Stimulated activated CD4-positive, alpha-beta T cell treated with anti-CD3 and anti-CD28 coated beads, TNF-alpha, amount 100 ng/mL, for 24 hours (primary cell): ENCODE measurements at places on chromosomes 6 and 20.
A peak's percentile ranks its signal among the peaks of the same experiment; 100 is the strongest.

GRCh38 chr6:160330619-160331018, 17.6 kb upstream of the SLC22A3 start:
- DNase-seq = no peak

DNA sequence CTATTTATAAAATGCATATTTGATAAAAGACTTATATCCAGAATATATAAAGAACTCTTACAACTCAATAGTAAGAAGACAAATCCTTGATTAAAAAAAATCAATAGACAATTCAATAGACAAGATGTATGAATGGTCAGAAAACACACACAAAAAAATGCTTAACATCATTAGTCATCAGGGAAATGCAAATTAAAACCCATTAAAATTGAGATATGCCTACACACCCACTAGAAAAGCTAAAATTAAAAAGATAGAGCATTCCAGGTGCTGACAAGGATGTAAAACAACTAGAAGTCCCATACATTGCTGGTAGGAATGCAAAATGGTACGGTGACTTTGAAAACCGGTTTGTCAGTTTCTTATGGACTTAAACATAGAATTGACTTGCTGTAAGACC, 127.1 kb downstream of the TFAP2B start:
- DNase-seq = no peak

GRCh38 chr6:115982453-115982852, 78.2 kb downstream of the FRK start:
- no peak for DNase-seq

- DNase-seq = no peak
These were observed 191.6 kb downstream of the ADAT2 start for GRCh38 chr6:143258945-143259344.

- DNase-seq = no peak
These were observed 45.6 kb downstream of the TOX2 start for GRCh38 chr20:43960231-43960630.

- DNase-seq = peak; percentile 26
These were observed 993 bp upstream of the NCOA7 start for GRCh38 chr6:125789576-125790357.

DNA sequence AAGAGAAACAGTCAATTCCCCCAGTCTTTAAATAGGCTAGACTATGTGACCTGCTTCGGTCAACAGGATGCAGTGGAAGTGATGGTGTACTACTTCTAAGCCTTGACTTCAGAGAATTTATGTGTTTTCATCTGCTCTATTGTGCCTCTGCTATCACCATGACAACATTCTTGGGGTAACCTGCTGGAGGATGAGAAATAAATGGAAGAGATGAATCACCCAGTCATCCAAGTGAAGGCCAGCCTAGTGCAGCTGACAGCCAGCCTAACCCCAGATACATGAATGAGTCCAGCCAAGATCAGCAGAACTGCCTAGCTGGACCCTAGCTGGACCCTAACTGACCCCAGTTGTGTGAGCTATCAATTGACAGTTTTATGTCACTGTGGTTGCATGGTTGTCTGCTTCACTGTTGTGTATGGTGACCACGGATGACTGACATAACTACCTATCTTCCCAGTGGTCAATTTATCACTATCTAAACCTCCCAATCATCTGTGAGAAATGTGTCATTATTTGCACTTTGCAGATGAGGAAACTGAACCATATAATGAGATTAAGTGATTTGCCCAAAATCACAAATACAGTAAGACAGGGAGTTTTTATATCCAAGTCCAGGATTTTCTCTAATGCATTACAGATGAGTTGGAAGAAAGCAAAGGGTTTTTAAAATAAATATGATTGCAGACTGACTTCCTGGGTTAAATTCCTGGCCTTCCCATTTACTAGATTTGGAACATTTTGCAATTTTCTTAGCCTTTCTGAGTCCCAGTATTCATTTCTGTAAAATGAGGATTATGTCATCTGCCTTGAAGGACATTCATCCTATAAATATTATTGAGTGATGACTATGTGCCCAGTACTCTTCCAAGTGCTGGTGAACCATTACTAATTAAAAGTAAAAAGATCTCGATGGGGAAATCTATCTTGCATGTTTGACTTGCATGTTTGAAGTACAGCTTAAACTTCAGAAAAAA, 136.4 kb upstream of the PLCB4 start:
- DNase-seq = no peak

DNA sequence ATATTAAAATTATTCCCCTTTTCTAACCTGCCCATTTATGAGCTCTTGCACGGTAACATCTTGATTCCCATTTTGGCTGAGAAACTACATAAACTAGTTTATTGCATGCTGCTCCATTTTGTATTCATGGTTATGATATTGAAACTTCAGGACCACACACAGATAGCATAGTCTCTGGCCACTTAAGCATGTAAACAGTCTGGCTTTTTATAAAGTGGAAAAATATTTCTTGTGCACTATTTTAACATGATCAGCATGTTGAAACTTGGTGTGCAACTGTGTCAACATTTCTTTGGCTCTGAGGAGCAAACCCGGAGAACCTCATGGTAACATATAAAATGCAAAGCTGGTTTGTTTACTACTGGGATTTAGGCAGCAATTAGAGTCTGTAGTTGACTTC, 70.7 kb downstream of the SLX4IP start:
- DNase-seq = no peak

- DNase-seq = no peak
These were observed 8.7 kb upstream of the WTAP start for GRCh38 chr6:159718634-159719033.

DNA sequence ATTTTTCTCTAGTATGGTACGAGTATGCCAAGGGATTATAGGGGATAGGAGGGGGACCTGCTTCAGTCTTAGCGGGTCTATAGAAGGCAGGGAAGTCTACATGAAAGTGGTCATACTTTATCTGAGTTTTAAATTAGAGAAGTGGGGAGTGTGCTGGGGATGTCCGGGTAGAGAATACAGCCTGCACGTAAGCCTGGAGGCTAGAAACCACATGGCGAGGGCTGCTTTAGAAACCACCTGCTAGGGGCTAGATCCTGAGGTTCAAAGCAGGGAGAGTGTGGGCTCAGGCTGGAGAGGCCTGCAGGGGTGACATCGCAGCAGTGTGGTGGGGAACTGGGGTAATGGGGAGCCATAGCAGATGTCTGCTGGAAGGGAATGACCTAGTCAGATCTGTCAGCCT, 85.2 kb downstream of the VEGFA start:
- DNase-seq = no peak

- DNase-seq = no peak
These were observed 40.1 kb upstream of the DYNLRB1 start for GRCh38 chr20:34475979-34476736.

GRCh38 chr6:25086500-25087091, 150.8 kb upstream of the RIPOR2 start:
- no peak for DNase-seq

DNA sequence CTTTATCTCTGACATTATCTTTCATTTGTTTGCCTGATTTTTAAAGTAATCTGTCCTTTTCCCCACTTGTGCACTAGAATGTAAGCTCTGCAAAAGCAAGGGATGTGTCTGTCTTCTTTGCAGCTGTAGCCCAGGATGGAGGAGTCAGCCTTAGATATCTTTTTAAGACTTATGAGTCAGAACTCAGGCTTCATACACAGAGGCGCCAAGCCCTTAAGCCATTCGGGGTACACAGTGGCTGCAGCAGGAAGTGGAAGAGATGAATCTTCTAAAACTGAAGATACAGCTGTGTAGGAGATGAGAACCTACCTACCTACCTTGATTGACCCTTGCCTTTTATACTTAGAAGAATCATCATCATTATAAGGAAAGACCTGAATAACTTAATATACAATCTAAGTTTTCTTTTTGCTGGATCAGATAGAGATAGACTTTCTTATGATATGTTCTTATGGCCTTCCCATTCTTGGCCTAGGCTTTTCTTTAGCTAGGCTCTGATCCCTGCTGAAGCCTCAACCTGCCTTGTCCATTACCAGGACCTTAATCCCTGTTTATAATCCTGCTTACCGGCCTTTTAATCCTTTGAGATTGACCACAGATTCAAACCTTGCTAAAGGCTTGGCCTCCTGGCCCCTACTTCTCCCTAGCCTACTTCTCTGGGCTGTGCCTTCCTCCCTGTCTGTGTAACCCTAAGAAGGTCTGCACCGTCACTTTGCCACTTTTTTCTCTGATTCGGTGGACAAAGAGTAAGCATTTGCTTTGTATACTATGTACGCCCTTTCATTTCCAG, 304.5 kb downstream of the PRL start:
- no peak for DNase-seq

DNA sequence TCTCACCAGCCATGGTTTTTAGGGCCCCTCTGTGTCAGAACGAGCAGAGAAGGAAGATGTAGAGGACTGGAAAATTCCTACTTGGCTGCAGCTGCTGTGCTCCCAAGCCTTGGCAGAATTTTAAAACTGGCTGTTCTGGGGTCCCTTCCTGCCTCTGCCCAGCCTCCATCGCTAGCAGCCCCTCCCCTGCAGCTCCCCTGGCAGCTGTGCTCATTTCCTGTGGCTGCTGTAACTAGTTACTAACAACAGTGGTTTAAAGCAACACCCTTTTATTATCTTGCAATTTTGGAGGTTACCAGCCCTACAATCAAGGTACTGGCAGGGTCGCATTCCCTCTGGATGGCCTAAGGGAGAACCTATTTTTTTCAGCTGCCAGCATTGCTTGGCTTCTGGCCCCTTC, 3.7 kb upstream of the CST11 start:
- no peak for DNase-seq

GRCh38 chr6:163152701-163153100, 261.8 kb upstream of the QKI start:
- DNase-seq = no peak

GRCh38 chr20:19777981-19778380, 19.9 kb downstream of the RIN2 start:
- no peak for DNase-seq

DNA sequence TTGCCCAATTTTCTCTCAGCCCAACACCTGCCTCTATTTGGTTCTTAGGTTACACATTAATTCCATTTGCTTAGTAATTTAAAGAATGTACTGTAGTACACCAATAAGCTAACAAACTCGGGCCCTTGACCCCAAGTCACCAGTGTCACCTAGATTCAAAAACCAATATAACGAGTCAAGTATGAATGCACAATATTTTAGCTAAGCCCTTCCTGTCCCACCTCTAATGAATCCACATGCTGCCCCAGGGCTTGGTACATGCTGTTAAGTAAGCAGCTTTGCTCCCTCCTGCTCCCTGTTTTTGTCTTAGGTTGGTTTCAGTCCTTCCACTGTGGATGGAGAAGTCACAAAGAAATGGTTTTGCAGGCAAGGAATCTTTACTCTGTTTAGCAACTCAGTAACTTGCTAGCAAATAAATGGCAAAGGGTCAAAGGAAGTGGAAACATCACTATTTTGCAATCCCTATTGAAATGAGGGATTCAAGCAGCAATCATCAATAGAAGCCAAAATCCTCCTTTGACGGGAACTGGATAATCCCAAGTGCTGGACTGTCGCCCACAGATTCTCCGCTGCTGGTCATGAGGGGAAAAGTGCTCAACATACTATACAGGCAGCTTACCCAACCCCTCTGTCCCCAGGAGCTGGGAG, 5.0 kb upstream of the MPC1 start:
- DNase-seq = no peak

- no peak for DNase-seq
These were observed 100.1 kb upstream of the CCDC28A start for GRCh38 chr6:138673346-138674014.

GRCh38 chr6:11423072-11423471, 114.5 kb upstream of the TMEM170B start:
- DNase-seq = no peak

DNA sequence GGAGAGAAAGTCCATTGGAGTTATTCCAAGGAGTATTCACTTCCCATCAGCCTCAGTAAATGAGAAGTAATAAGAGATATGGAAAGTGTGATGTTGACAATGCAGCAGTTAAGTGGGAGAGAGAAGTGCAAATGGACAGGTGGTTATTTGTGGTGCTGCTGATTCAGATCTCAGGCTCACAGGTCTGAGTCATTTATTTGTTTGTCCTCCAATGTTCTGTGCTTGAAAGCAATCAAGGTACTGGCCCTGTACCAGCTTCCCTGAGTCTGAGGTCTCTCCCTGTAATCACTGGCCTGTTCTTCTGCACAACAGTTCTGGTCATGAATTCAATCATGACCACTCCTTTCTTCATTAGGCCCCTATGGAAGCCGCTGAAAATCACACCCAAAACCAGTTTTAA, 827.7 kb downstream of the MAFB start:
- no peak for DNase-seq

DNA sequence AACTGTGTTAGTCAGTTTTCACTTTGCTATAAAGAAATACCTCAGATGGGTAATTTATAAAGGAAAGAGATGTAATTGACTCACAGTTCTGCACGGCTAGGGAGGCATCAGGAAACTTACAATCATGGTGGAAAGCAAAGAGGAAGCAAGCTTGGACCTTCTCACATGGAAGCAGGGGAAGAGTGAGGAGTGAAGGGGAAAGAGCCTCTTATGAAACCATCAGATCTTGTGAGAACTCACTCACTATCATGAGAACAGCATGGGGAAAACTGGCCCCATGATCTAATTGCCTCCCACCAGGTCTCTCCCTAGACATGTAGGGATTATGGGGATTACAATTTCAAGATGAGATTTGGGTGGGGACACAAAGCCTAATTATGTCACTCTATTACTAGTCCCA, 41.3 kb upstream of the PLAGL1 start:
- DNase-seq = no peak
